ENCODE measurements at places on chromosomes 12 and 14.

DNA sequence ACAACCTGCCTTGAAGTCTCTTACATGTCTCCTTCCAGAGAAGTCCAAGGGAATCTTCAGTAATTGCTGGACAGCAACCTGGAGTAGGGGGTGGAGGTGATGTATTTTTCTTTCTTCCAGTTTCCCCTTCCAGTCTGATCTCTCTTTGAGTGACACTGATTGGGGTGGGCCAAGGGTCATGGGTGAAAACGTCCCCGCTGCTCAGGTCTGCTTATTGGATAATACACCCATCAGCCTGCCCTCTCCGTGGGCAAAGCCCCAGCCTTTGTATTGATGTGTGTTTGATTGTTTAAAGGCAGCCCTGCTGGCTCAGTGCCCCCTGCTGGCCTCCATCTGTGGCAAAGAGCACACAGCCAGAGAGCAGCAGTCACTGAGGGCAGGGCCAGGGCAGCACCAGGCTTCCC lies 35.7 kb upstream of the ATP2A2 start:
- DNase-seq = no peak

DNA sequence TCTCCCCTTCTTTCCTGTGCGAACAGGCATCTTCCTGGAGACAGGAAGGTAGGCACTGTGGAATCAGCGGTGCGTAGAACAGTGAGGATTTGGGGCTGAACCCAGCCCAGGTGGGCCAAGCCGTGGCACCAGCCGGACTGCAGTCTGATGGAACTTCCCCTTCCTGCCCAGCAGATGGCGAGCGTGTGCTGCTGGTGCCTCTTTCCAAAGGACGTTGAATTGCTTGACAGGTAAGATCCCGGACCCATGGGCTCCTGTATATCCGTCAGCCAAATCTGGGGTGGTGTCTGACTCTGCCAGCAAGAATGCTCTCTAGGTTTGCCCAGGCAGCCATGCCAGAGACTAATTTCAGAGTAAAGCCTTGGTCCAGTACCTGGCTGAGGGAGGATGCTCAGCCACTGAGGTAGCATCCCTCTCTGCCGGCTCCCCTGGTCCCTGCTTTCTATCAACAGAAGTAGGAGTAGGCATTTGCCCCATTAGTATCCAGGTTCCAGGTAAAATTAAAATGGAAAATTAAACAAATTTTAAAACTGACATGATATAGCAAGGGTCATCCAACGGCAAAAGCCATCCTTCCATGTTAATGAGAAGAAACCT lies 21.1 kb upstream of the KCNA5 start:
- no peak for DNase-seq

DNA sequence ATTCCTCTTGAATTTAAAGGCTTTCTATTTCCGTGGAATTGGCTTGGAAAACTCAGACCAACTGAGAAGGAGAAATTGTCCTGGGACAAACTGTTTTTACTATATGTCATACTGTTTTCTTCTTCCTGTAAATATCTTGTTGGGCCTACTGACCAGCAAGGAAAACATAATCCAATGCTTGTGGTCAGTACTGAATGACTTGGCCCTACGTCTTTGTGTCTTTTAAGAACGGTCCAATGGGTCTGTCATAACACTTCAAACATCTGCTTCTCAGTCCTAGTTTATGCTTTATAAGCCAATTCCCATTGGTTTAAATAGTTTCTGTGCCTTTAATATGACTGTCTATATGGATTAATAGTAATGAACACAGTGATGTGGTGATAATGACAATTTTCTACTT lies 248.5 kb upstream of the DDHD1 start:
- DNase-seq = no peak

GRCh38 chr12:132677492-132677891 lies 9.7 kb downstream of the POLE start:
- no peak for DNase-seq

DNA sequence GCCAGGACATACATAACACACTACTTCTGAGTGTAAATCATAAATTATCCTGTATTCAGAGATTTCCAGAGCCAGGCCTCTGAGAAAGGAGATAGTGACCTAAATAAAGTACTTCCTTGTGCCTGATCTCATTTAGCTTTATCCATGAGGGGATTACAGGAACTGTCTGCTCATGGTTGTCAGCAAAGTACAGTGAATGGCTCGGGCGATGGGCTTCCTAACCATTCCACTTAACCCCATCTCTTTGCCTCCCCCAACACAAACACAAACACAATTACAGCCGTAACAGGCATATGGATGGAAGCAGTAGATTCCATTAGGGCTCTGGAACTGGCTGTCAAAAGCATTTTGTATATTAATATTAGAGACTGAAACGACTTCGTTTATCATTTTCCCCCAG lies 206.7 kb upstream of the CPNE8 start:
- no peak for DNase-seq

- no peak for DNase-seq
Observed at GRCh38 chr14:64722842-64723447, 18.7 kb downstream of the PLEKHG3 start.

- no peak for DNase-seq
Observed at GRCh38 chr12:96425321-96425720, 25.1 kb upstream of the CDK17 start.

DNA sequence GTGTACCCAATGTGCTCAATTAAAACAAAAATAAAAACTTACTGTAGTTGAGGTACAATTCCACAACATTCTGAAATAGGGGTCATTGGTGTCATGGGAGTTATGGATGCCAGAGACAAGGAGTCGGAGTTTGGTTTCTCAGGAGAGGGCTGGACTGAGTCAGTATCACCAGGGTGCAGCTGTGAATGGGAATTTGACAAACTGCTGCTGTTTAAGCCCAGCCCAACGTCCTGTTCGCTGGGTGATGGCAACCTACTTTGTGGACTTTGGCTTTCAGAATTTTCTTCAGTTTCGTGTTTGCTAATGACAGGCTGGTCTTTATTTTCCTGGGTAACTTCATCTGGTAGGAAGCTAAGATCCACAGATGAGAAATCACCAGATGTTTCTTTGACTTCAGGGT lies 3.9 kb downstream of the TBPL2 start:
- DNase-seq = no peak

- no peak for DNase-seq
Observed at GRCh38 chr12:54411391-54412241, 7.5 kb downstream of the ITGA5 start.

- DNase-seq = no peak
Observed at GRCh38 chr12:27024291-27024690, 1.9 kb downstream of the MED21 start.

GRCh38 chr12:128918481-128919260 lies 65.4 kb downstream of the GLT1D1 start:
- no peak for DNase-seq
